ENCODE measurements at places on chromosomes 11 and 22. TPM values are rescaled to one million over a fixed set of nuclear protein-coding genes. Genes with fewer than 3 reads are reported as not detected.

IGLL1 gene
- total RNA-seq: not detected

MLC1 gene
- total RNA-seq: under 0.01 TPM

KRTAP5-8 gene
- not detected for total RNA-seq

SMC1B gene
- under 0.01 TPM for total RNA-seq

TREH gene
- total RNA-seq: not detected

LDLRAD3 gene
- total RNA-seq: 6.5 TPM

SPTY2D1 gene
- 7.4 TPM for total RNA-seq

PICALM gene
- 176 TPM for total RNA-seq

GRM5 gene
- total RNA-seq: 0.13 TPM

TFIP11 gene
- total RNA-seq: 27.8 TPM

THRSP gene
- total RNA-seq: not detected

SYCE3 gene
- not detected for total RNA-seq

TTLL1 gene
- 14.0 TPM for total RNA-seq

GGT5 gene
- 2.8 TPM for total RNA-seq

CCND1 gene
- total RNA-seq: 954 TPM

FXYD6 gene
- total RNA-seq: under 0.01 TPM

SSTR3 gene
- total RNA-seq: not detected

SHANK2 gene
- total RNA-seq: under 0.01 TPM

MYEOV gene
- total RNA-seq: 0.49 TPM

FOLR1 gene
- total RNA-seq: not detected

SUSD2 gene
- 0.31 TPM for total RNA-seq

SEC14L6 gene
- 0.13 TPM for total RNA-seq

DUSP8 gene
- total RNA-seq: 0.32 TPM

PDGFD gene
- total RNA-seq: 11.0 TPM

SLC22A12 gene
- not detected for total RNA-seq

PATE4 gene
- total RNA-seq: under 0.01 TPM

ROBO3 gene
- total RNA-seq: 3.7 TPM

H19 gene
- 217 TPM for total RNA-seq

OSBPL5 gene
- 34.2 TPM for total RNA-seq

IGF2 gene
- 6.3 TPM for total RNA-seq

RASD2 gene
- not detected for total RNA-seq

All from bladder microvascular endothelial cell (primary cell).